Inflammatory macrophage treated with lipopolysaccharide for 1 hour (primary cell): ENCODE measurements at places on chromosomes 13 and 19.
A peak's percentile ranks its signal among the peaks of the same experiment; 100 is the strongest.

DNA sequence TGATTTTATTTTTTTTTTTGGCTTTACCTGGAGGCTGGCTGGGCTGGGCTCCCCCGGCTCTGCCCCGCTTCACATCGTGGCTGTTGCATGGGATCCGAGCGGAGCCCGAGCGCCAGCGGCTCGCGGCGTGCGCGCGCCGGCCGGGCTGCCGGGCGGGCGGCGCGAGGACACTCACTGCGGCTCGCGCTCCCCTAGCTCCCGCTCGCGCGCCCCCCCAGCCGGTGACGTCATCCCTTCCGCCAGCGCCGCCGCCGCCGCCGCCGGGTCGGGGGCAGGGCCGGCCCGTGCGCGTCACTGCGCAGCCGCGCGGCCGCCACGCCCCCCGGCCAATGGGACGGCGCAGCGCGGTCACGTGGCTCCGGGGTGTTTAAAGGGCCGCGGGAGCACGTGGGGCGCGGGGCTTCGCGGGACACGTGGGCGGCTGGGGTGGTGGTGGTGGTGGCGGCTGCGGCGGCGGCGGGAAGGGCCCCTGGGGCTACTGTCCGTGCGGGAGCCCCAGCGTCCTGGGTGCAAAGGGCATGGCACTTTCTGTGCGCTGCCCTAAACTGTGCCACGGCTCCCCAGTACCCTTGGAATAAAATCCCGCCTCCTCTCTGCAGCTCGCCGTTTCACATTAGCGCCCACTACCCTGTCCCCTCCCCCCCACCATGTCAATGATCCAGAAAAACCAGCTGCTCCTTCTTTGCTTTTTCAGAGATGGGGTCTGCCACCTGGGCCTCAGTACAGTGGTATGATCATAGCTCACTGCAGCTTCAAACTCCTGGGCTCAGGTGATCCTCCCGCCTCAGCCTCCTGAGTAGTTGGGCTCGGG, at the start of gene PTPRS:
Gene PTPRS (minus strand): TSS at position 176 of the 811 bp plus-strand sequence. CDS start 54,672 bp downstream, outside the sequence.
- peak; percentile 11 for DNase-seq

- peak; percentile 6 for DNase-seq
These were observed 62.3 kb downstream of the ITGBL1 start for GRCh38 chr13:101514695-101515275.

DNA sequence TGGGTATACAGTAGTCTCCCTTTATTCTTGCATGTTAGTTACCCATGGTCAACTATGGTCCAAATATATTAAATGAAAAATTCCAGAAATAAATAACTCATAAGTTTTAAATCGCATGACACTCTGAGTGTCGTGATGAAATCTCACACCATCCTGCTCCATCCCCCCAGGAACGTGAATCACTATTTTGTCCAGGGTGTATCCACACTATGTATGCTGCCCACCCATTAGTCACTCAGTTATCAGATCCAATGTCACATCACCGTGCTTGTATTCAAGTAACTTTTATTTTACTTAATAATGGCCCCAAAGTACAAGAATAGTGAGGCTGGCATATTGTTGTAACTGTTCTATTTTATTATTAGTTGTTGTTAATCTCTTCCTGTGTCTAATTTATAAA, 115.8 kb upstream of the SERP2 start:
- no peak for DNase-seq

- peak; percentile 67 for DNase-seq
These were observed 83.5 kb downstream of the FRY start for GRCh38 chr13:32115066-32115465.

DNA sequence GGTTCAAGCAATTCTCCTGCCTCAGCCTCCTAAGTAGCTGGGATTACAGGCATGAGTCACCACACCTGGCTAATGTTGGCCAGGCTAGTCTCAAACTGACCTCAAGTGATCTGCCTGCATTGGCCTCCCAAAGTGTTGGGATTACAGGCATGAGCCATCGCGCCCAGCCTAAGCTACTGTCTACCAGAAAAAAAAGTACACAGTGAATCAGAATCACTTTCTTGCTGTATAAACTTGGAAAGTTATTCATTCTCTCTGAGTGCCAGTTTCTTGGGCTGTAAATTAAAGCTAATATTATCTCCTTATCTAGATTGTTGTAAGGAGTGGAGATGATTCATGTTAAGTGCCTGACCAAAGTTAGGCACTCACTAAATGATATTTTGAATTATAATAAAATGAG, 242.8 kb downstream of the ENOX1 start:
- DNase-seq, result no peak

DNA sequence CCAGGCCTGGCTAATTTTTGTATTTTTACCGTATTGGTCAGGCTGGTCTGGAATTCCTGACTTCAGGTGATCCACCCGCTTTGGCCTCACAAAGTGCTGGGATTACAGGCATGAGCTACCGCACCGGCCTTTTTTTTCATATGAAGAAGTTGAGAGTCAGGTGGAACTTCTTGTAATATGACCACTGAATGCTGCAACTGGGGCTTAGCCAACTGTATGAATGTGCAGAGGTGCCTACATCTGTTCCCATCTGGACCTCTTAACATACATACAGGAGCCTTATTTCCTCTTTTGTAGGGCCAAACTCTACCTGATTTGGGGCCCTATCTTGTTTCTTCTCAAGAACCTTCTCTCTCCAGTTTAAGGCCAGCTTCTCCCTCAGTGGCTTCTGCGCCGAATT, 11.9 kb upstream of the GGACT start:
- no peak for DNase-seq

- DNase-seq, result no peak
These were observed 308.6 kb downstream of the ENOX1 start for GRCh38 chr13:43478211-43478610.

DNA sequence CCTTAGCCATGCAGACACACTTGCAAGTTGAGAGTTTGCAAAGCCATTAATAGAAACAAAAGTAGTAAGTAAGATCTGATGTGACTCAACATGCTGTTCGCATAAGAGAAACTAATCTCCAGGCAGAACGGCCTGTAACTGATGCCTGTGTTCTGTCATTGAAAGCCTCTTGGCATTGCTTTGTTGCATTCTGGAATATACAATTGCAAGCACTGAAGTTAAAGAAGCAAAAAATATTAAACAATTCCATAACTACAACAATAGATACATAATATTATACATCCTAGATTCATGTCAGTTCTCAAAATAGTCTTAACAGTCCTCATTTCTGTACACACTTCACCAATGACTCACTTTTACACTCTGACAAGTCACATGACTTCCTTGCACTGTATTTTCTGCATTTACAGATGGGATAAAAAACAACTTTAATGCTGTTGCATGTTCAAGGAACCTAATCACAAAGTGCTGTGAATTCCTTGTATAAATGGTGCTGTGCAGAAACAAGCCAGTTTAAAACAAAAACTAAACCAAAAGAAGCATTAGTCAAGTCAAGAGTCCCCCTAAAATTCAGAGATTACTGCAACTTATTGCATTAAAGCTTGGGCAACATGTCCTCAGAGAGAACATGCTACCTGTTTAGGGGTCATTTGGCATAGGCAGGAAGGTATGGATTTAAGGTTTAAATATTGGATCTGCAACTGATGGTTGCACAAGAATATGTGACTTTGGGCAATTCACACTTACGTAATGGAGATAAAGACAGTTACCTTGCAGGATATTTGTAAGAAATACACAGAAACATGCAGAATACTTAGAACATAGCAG, 79.5 kb upstream of the SERP2 start:
- peak; percentile 25 for DNase-seq

DNA sequence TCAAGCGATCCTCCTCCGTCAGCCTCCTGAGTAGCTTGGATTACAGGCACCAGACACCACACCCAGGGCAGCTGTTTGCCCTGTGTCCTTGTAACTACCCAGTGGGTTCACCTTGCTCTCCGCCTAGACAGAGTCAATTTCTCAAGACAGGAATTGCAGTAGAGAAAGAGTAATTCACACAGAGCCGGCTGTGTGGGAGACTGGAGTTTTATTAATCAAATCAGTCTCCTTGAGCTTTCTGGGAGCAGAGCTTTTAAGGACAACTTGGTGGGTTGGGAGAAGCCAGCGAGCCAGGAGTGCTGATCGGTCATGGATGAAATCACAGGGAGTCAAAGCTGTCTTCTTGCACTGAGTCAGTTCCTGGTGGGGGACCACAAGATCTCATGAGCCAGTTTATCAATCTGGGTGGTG, 20.6 kb upstream of the ADGRE1 start:
- DNase-seq, result peak; percentile 35

DNA sequence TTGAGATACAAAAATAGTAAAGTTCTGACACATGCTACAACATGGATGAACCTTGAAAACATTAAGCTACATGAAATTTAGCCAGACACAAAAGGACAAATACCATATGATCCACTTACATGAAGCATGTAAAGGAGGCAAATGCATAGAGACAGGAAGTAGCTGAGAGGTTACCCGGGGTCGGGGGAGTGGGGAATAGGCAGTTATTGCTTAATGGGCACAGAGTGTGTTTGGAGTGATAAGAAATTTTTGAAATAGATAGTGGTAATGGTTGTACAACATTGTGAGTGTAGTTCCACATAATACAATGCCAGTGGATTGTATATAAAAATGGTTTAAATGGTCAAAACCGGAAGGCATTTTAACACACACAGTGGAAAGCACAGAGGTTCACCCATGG, 4.3 kb downstream of the N4BP2L1 start:
- no peak for DNase-seq

- DNase-seq, result no peak
These were observed 1.9 kb upstream of the FOXO1 start for GRCh38 chr13:40668335-40668734.

GRCh38 chr19:31817971-31818797, 468.9 kb upstream of the TSHZ3 start:
- no peak for DNase-seq

DNA sequence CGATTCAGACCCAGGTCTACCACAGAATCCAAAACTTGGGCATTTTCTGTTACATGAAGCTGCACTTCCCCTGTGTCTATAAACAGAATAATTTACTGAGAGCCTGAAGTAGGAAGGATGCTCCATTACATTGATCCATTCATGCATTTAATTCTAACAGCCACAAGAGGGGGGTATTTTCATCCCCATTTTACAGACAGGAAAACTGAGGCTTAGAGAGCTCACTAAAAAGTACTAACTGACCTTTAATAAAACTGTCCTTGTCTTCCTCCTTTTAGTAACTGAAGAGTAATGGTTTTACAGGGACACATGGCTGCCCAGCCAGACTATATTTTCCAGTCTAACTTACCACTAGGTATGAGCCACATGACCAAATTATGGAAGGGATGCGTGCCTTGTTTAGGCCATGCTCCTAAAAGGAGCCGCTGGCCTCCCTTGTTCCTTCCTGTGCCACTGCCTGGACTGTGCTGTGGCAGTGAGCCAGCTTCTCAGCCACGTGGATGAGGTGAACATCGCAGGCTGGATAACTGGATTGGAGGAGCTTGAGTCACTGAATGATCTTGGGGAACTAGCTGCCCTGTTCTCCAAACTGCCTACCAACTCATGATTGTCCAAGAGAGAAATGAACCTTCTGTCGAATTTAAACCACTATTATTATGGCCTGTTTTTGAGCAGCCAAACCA, 108.3 kb downstream of the DOCK9 start:
- DNase-seq, result no peak

DNA sequence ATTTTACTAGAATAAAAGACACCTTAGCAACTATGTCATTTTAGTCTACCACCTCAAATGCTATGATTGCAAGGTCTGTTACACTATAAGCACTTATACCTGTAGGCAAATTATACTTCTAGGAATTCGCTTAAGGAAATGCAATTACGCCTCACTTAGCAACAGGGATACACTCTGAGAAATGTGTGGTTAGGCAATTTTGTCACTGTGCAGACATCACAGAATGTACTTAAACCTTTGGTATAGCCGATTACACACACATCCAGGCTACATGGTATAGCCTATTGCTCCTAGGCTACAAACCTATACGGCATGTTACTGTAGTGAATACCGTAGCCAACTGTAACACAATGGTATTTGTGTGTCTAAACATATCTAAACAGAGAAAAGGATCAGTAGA, 30.0 kb upstream of the ZNF573 start:
- no peak for DNase-seq

DNA sequence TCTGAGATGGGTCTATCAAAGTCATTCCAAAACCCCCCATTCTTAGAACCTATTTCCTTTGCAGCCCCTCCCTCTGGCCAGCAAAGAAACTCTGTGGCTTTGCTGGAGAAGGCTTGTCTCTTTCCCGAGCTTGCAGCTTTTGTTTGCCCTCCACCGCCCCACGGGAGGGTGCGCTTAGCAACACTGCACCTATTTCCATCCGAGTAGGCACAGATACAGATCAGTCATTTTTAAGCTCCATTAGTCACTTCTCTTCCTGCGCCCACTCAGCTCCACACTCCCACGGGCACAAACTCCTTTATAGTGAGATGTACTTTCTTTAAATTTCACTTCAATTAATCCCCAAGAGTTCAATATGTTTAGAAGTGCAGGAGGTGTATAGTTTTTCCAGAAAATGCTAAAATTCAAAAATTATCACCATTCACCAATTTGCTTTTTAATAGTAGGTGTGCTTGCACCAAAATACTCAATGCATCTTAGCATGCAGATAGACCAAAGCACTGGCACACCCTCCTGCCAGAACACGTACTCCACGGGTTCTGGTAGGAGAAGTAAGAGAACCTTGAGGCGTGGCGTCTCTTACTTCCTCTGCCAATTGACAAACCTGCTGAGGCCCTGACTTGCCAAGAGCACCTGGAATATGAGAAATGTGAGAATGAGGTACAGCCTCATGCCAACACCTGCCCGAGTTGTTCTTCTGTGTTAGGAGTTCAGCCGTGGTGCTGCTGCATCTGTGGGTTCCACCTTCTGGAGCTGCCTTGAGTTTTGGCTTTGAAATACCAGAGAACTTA, 183.7 kb downstream of the TEX29 start:
- DNase-seq, result no peak

DNA sequence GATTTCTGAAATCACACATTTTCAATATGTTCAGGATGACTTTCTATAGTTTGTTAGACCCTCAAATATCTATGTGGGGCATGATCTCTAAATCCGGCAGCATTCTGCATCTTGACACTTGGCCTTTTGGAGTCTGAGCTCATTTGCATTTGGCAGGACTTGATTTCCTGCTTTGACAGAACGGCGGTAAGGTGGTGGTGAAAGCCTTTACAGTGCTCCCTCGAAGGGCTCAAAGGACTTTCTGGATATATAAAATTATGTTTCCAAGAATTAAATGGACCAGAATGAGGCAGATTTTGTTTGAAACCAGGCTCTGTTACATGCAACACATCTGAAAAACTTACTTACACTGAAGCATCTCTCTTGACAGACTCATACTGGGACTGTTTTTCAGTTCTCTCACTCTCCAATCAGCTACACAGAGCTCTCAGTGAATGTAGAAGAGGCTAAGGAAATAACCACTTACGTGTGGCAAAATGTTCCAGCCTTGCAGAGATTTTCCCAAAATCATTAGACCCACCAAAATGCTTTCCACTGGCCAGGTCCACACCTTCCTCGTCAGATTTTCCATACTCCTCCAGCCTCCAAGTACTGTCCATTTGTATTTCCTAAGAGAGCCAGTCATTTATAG, 207.2 kb downstream of the SPRY2 start:
- DNase-seq, result no peak

- no peak for DNase-seq
These were observed 1.4 kb downstream of the CLIP3 start for GRCh38 chr19:36031308-36031707.

DNA sequence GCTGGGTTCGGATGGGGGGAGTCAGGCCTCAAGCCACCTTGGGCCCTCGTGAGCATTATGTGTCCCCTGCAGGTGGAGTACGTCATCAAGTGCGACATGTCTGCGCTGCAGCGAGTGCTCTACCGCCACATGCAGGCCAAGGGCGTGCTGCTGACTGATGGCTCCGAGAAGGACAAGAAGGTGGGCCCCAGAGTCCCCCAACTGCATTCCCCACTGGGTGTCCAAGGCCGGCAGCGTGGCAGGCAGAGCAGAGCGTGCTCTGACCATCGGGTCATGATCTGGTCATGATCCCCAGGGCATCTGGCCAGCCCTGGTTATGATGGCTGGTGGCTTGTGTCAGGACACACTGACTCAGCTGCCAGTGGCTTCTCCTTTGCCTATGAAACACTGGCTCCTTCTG, 63.4 kb downstream of the SMARCA4 start:
- DNase-seq, result no peak
